ENCODE measurements at places on chromosomes 1 and 21.

GRCh38 chr21:43277481-43278351 is 108.9 kb downstream of the CRYAA start:
- DNase-seq, result no peak

GRCh38 chr1:113488576-113489177 is 98.4 kb downstream of the MAGI3 start:
- no peak for DNase-seq

DNA sequence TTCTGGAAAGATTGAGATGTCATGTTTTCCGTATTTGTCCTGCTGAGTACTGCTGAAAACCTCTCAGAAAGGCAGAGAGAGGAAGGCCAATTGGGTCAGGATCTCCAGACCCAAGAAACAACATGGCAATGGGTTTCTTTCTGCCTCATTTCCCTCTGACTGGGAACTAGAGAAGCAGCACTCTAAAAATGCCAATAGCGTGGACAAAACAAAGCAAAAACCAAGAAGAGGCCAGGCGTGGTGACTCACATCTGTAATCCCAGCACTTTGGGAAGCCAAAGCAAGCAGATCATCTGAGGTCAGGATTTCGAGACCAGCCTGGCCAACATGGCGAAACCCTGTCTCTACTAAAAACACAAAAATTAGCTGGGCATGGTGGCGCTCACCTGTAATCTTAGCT is 18.3 kb downstream of the TNFRSF9 start:
- DNase-seq, result no peak

DNA sequence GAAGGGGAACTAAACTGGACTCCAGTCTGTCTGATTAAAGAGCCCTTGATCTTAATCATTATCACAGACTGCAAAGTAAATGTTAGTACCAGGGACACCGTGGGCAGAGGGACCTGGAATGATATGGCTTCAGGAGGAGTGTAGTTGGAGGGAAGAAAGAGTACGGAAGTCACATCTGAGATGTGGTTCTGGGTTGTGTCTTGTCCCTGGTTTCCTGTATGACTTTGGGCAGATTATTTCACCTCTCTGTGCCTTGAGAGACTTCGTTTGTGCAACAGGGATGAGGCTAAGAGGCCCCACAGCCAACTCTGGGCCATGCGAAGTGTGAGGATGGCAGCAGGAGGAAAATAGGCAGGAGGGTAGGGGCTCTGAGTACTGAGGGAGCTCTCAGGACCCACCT is 76.1 kb upstream of the SLC2A1 start:
- DNase-seq, result no peak

GRCh38 chr1:43473463-43473862 is 19.7 kb upstream of the HYI start:
- no peak for DNase-seq

DNA sequence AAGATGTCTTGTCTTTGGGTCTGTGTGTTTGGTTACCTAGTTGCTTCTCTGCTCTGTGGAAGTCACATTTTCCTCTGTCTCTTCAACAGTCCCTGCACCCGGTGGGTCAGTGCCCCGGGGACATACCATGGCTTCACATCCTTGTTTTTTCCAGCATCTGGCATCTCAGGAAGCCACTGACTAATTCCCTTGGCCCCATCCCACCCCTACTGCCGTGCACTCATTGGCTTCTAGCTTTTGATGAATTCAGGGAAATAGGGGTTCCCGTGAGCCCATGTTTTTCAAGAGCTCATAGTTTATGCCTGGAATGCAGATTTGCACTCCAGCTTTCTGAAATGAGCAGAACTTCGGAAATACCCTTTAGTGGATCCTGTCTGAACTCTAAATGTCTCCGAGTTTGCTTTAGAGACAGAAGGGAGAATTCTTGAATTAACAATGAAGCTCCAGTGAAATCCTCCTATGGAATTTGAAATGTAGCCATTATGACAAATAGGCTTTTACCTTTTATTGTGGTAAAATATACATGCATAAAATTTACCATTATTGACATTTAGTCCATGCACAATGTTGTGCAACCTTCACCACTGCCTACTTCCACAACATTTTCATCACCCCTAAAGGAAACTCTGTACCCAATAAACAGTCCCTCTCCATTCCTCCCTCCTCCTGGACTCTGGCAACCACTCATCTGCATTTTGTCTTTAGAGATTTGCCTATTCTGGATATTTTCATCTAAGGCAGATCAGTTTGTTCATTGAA is 67.5 kb downstream of the CLIC6 start:
- DNase-seq, result no peak

DNA sequence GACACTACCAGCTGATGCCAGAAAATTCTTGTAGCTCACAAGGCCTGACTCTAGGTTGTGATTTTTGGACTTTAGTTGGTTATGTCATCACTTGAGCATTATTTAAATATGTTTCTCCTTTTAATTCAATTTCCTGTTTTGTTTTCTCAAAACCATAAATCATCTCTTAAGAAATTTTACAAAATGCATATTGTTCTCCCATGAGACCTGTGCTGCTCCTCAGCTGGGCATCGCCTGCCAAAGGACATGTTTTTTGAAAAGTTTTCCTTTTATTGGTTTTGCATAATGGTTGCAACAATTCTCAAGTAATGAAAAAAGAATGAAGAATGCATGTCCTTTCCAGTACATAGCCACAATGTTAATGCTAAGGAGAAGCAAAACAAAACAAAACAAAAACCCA is 204.7 kb upstream of the LYPLAL1 start:
- DNase-seq, result no peak

GRCh38 chr1:160282807-160283206 is 2.1 kb downstream of the PEX19 start:
- DNase-seq, result no peak

DNA sequence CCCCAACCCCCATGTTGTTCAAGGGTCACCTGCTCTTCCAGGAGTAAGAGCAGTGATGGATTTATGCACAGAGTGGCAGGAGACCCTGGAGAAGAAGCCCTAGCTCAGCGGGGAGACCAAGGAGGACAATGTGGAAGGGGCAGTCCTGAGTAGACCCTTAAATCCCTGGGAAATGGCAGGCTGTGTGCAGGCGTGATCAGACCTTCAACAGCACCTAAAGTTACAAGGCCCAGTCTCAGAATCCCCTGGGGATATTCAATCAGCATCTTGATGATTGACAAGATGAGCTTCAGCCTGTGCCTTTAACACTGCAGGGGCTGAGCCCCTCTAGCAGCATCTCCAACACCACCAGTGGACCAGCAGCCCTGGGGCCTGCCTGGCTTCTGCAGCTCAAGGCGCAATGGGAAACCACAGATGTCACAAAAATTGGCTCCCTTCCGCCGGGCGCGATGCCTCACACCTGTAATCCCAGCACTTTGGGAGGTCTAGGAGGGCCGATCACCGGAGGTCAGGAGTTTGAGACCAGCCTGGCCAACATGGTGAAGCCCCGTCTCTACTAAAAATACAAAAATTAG is 60.4 kb downstream of the IRF2BP2 start:
- no peak for DNase-seq

- no peak for DNase-seq
Observed at GRCh38 chr1:93603601-93604000, 78.0 kb downstream of the BCAR3 start.

DNA sequence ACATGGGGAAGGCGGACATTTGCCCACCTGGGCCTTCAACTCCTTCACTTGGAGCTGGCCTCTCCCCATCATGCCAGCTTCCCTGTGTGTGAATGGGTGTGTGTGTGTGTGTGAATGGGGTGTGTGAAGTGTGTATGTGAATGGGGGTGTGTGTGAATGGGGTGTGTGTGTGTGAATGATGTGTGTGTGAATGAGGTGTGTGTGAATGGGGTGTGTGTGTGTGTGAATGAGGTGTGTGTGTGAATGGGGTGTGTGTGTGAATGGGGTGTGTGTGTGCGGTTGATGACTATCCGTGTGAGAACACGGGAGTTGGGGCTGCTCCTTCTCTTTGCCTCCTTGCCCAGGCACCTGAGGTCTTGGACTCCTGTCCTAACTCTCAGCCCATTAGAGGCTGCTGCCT is 9.6 kb downstream of the MFSD2A start:
- no peak for DNase-seq

GRCh38 chr1:54777011-54777410 is 12.7 kb upstream of the PARS2 start:
- DNase-seq, result no peak

GRCh38 chr1:39692152-39693074 is 1.2 kb upstream of the HPCAL4 start:
- DNase-seq, result no peak

DNA sequence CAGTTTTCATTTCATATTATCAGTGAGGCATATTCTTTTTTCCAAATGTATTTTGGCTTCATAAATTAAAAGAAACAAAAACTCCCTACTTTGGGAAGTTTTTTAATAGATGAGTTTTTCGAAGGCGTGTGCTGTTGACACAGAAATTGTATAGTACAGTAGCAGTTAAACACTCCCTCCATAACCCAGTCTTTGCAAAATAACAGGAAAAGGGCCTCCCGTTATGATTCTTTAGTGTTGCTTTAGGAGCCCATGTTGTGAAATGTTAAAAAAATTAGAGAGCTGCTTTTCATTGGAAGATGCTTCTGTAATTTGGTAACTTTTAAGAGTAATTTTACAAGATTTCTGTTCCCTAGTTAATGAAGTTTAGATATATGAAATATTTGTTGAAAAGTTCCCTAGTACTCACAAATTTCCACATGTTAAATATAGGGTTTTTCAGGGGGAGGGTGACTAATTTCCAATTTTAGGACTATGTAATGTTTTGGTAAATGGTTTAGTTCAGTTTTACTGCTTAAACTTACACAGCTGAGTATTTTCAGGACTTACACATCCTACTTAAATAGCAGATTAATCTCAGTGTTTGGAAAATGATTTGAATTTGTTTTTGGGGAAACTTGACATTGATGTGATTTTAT is 2.0 kb downstream of the CAMSAP2 start:
- DNase-seq, result no peak

DNA sequence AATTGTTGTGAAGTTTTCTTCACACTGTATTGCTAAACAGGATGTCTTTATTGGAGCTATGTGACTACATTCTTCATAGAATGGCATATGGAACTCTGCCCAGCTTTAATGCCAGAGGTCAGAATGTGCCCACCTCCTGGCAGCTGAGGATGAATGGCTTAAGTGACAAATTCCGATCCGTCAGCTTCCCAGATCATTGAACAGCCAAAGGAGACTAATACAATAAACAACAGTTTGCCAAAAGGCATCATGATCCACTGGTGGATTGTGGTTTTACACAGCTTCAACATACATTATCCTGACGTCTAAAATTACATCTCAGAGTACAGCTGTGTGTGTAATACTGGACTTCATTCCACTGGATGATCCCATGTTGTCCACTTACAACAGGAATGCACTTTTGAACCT is 68.7 kb upstream of the C1orf105 start:
- no peak for DNase-seq

DNA sequence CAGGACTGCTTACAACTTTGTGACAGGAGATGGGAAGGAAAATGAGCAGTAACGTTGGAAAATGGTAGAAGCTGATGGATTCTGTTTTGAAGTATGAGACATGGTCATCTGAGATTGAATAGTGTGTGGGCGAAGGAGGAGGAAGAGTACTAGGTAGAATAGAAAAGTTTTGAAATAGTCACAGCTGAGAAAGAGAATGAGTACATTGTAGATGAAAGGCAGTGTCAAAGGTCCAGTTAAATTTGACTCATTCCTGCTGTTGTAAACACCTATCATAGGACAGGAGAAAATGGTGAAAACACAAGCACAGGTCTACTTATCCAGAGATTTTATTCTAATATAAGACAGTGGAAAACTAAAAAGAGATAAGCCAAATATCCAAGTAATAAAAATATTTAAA is 56.8 kb upstream of the CFHR3 start:
- no peak for DNase-seq

- DNase-seq, result no peak
Observed at GRCh38 chr1:218376722-218377121, 31.6 kb downstream of the TGFB2 start.

DNA sequence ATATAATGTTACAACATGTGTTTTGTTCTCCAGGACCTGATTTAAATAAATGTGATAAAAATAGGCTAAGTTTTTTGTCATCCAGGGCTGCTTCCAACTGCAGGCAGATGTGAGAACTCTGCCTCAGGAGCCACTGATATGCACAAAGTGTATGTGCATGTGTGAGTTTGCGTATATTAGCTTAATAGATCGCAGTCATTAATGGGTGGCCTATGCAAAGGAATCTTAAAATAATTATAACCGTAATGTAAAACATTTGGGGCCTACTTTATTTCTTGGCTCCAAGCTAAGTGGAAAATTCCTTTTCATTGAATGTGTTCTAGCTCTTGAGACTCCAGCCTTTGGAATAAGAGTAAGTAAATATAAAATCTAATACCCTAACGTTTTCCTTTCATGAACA is 16.8 kb downstream of the DHX9 start:
- no peak for DNase-seq

DNA sequence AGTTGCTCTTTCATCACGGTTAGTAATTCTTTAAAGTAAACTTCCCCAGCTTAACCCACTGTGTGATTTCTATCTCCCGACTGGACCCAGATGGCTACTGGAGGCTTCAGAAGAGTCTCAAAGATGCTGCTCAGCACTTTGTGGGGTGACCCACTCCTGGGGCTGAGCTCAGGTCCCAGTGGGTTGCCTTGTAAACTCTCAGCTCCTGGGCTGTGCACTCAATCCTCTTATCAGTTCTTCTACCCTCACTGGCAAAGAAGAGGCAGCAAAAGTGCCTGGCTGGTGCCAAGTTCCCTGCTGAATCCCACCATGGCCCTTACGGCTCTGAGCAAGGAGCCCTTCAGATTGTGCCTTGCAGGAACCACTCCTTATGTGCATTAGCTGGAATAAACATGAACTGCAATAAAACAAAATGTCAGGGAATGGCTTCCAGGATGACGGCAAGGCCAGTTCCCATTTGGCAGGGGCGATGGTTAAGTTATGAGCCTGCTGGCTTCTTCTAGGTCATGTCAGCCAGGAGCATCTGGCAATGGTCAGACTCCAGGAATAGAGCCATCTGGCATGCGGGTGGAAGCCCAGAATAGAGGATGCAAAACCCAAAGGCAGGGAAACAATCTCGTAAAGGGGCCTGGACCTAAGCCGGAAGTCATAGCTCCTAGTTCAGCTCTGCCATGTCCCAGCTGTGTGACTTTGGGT is 6.8 kb downstream of the MYOC start:
- no peak for DNase-seq

GRCh38 chr1:82606546-82606945 is 805.8 kb downstream of the ADGRL2 start:
- no peak for DNase-seq

DNA sequence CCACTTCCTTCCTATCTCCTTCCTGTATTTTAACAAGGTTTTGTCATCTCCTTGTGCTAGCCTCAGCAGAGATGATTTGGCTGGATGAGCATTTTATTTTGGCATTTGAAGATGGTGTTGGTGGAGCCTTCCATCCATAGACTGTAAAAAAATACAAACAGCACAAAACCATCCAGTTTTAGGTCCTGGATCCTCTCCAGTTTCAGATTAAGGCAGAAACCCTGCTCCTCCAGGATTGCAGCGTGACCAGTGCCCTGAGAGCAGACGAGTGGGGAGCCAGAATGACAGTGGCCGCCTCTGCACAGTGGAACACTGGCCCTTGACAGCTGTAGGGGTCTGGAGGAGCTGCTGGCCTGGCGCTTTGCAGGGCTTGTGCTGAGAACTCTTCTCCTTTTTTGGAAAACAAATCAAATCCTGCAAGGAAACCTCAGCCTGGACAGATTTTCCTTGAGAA is 72.2 kb upstream of the GADD45A start:
- no peak for DNase-seq

GRCh38 chr1:33712186-33712585 is 151.7 kb upstream of the HMGB4 start:
- no peak for DNase-seq

Measured in activated CD4-positive, CD25-positive, alpha-beta regulatory T cell treated with anti-CD3 and anti-CD28 coated beads, Interleukin-2, amount 50 U/mL, for 16 hours (primary cell).